NCI-H187 (cell line): ENCODE measurements at places on chromosomes 2 and 18.

GRCh38 chr2:12555012-12555645 is 161.6 kb upstream of the TRIB2 start:
- no peak for DNase-seq

- DNase-seq: no peak
Measured at GRCh38 chr18:79458131-79458838, 62.6 kb downstream of the NFATC1 start.

GRCh38 chr2:86011449-86011941 is 94.2 kb downstream of the POLR1A start:
- no peak for DNase-seq

GRCh38 chr2:203578759-203579643 is 43.9 kb upstream of the RAPH1 start:
- no peak for DNase-seq

- DNase-seq: no peak
Measured at GRCh38 chr2:23567161-23567756, 182.3 kb downstream of the KLHL29 start.

DNA sequence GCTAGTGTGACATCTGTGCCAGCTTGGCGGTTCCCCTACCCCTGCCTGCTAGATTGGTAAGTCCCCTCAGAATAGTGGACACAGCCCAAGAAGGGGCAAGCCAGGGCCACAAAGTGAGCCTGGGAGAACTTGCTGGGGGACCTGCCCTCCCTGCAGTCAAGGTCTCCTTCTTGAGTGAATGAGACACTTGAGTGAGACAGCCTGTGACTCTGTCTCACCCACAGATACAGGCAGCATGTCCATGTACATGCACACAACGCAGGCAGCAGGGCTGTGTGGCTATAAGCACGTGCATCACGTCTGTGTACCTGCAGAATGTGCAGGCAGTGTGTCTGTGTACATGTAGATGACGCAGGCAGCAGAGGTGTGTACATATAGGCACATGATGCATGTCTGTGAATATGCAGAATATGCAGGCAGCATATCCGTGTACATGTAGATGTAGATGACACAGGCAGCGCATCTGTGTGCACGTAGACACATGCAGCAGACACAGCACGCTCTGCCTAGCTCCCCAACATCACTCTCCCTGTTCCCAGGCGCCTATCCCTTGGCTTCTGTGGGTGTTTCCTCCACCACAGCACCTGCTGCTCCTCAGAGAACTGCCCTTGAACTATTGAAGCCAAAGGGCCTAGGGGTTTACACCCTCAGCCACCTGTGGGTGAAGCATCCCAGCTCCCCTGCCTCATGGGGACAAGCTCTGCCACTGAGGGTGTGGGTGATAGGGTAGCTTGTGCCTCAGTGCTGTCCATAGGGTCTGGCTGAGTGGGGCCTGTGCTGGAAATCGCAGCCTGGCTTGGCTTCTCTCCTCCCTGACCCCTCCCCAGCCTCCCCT is 147.2 kb upstream of the TWIST2 start:
- DNase-seq: no peak

- no peak for DNase-seq
Measured at GRCh38 chr2:688504-689076, 11.4 kb upstream of the TMEM18 start.

DNA sequence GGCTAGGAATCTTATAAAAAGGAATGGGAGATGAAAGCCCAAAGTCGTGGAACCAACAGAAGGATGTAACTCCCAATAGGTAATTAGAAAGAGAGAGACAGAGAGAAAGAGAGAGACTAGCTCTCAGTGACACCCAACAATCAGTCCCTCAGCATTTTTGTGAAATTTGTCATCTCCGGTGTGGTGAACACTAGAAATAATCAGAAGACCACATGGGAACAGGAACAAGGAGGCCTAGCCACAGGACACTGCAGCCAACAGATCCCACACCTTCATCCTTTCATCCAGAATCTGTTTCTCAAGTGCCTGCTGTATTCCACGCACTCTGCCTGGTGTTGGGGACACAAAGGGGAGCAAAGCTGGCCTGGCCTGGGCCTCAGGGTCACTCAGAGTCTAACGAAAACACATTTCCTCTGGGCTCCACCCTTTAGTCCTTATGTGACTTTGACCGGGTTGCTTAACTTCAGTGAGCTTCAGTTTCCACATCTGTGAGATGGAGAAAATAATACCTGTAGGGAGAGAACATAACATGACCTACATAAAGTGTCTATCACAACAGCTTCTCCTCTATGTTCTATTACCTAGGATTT is 53.1 kb downstream of the EHD3 start:
- no peak for DNase-seq

- no peak for DNase-seq
Measured at GRCh38 chr18:24516261-24516660, 55.8 kb downstream of the HRH4 start.

GRCh38 chr2:98395977-98396376 is 48.7 kb upstream of the INPP4A start:
- DNase-seq: no peak

DNA sequence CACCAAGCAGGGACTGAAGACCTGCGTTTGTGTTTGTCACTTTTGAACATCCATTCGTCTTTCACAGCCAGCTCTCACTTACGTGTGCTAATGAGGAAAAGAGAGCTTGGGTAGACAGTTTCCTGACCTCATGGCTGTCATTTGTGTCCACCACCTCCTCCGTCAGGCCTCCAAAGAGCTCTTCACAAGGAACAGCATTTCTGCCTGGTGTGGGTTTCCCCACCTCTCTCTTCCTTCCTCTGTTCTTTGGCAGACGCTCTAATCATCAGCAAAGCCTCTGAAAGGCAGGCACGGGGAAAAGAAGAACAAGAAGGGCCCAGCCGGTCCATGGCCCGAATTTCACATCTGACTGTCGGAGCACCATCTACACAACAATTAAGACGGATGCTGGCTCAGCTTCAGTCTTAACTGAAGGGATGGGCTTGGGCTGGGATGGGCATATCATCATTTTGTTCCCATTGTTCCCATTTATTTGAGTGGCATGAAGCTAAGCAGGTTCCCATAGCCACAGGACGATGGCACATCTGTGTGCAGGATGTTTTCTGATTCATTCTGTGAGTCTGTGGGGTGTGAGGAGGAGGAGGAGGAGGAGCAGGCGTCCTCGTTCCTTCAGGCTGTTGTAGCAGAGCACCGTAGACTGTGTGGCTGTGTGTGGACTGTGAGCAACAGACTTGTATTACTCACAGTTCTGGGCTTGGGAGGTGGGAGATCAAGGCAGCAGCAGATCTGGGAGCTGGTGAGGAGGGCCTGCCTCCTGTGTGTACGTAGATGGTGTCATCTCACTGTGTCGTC is 66.4 kb downstream of the TSHZ1 start:
- DNase-seq: no peak

DNA sequence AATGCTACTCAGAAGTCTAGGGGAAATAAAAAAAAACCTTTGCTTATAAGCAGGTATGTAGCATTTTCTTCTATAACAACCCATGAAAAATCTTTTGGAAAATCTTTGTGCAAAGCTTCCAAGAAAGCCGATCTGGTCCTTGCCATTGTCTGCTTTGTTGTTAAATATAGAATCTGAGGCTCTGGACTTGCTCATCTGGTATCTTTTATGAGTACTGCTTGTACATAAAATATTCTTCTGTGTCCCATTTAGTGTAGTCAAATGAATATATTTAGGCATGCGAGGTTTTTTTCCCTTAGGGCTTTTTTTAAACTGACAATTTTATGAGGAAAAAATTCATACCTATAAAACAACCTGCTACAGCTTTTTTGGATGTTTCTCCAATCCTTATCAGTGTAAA is 45.0 kb upstream of the RMND5A start:
- no peak for DNase-seq

DNA sequence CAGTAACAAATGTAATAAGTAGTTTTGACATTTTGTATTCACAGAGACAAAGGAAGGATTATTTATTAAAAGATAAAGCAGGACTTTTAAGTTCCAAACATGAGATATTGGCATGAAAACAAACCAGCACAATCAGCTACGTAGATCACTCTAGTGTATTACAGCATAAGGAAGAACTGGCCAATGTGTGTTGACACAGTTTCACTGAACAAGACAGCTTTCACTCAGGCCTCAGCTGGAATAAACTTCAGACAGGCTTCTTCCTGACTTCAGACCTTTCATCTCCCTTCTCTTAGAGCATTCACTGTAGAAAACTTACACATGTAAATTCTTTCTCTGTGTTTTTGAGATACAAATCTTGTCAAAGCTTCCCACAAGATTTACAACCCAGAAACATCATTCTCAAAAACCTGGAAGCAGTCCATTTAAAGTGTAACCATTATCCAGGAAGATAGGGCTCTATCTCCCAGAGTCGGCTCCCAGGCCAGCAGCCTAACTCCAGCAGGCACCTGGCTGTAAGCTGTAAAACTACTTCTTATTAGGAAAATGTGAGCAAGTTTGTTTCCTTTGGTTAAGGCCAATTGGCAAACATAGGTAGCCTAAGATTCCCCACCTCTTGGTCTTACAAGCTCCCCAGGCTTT is 768.3 kb upstream of the CDH7 start:
- DNase-seq: no peak

- no peak for DNase-seq
Measured at GRCh38 chr2:65193446-65193845, 34.2 kb upstream of the ACTR2 start.

DNA sequence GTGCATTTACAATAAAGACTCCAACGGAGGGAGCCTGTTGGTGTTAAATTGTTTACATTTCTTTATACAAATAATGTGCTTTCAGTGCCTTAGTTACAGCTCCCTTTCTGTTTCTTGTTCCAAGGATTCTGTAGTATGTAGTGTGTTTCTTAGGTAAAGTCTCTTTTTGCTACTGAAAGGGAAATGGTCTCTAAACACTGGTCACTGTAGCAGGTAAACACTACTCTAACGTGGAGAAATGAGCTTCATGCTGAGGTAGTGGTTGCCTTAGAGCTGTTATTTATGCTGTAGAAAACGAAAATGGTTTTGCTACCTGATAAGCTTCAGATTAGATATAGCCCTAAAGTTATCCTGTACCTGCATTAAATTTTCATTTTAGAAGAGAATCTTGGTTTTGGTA is 163.6 kb downstream of the CAPN13 start:
- no peak for DNase-seq

DNA sequence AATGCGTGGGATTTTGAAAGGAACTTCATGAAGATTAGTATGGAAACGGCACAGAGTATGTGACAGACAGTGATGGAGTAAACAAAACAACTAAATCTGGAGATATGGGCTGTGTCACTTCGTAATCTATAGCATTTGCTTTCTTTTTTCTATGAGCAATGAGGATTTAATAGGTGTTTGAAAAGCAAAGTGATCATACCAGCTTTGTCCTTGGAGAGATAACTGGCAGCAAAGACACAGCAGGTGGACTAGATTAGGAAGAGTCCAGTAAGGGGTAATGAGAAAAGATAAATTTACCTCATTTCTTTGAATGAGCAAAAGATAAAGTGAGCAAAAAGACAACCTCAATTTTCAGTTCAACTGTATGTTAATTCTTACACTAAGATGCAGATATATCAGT is 199.0 kb downstream of the LRP1B start:
- DNase-seq: no peak

DNA sequence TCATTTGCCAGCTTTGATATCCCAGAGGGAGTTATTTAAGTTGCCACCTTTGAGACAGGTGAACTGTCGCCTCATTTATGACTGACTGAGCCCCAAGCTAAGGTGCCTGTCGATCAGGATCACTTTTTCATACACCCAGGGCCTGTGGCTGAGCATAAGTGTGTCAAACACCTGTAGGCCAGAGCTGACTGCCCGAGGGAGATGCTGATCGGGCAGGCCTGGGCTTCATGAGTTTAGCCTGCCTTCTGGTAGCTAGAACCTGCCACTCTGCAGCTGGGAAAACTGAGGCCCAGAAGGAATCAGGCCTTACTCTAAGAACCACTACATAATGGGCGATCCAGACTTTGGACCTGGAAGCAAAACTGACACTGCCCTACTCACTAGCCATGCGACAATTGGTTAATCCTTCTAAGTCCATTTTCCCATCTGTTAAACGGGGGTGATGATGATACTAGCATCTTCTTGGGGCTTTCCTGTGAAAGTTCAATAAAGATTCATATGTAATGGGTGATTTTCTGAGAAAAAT is 188.7 kb upstream of the GLI2 start:
- no peak for DNase-seq

DNA sequence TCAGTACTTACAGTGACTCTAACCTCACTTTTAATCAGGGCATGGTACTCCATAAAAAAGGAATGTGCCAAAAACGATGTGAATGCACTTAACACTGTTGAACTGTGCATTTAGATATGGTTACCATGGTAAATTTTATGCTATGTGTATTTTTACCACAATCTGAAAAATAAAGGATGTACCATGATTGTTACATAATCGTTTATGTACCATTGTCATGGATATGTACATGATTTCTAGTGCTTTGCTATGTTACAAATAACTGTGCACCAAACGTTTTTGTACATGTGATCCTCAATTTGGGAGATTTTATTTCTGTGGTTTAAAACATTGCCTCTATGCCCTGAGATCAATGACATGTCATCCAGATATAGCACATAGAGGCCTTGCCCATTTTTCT is 21.8 kb downstream of the ZNF532 start:
- DNase-seq: no peak

- DNase-seq: no peak
Measured at GRCh38 chr2:150379166-150379565, 108.3 kb downstream of the RND3 start.

DNA sequence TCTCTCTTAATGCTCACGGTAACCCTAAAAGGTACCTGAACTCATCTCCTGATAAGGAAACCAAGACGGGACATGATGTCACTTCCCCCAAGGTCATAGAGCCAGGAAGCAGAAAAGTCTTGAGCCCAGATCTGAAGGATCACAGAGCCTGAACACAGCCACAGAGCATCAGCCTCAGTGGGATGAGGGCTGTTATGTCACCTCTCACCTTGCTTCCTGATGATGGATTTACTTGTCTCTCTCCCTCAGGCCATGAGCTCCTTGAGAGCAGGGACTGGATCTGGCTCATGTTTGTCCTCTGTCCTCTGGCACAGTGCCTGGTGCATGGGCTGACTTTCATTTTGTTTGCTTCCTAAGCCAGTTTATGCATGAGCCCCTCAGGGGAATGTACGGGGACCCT is 54.2 kb downstream of the SERTAD2 start:
- DNase-seq: no peak

DNA sequence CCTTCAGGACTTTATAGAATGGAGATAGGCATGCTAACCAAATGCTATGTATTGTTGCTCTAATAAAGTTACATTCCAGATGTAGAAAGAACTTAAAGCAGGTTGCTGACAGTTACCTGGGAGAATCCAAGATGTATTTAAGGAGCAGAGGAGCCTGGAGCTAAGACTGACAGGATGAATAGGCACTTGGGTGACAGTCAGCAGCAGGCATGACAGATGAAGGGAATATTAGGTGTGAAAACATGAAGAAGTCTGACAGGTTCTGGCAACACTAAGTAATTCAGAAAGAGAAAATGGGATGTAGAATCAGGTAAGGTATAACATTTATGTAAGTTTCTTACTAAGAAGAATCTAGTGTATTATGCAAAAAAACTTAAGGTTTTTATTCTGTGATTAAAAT is 232.0 kb downstream of the DSC3 start:
- no peak for DNase-seq

- DNase-seq: no peak
Measured at GRCh38 chr2:219274361-219274921, 4.7 kb upstream of the DNAJB2 start.

- no peak for DNase-seq
Measured at GRCh38 chr18:59938676-59939075, 38.9 kb downstream of the PMAIP1 start.
